NCI-H1417 (cell line): ENCODE measurements at places on chromosomes 1 and 21.

DNA sequence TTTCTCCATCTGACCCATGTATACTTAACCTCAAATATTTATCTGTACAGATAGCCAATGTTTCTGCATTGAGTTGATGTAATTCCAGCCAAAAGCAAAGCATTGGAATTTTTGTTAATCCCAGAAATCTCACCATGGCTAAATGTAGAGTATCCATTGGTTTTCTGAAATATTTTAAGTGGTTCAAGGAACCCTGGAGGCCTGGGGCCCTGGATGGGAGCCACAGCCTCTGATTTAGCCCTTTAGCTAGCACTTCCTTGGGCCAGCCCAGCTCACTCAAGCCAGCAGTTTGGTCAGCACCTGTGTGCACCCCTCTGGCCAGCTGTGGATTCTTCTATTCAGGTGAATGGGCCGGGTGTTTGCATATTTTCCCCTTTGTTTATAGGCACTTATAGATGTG, 18.8 kb upstream of the EPS8L3 start:
- DNase-seq: peak; percentile 14

DNA sequence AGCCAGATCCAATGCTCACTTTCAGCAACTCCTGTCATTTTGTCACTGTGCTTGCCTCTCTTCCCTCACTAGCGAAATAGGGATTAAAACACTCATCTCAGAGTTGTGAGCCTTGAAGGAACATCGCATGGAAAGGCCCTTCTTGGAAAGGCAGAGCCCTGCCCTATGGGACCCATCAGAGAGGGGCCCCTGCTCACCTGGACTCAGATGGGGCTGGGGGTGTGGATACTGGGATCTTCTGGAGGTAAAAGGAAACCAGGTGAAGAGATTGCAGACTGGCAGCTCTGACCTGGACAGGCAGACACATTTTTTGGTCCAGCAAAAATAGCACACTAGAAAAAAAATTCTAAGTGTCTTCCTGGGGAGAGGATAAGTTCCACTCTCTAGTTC, 54.2 kb upstream of the EPS8L3 start:
- no peak for DNase-seq

DNA sequence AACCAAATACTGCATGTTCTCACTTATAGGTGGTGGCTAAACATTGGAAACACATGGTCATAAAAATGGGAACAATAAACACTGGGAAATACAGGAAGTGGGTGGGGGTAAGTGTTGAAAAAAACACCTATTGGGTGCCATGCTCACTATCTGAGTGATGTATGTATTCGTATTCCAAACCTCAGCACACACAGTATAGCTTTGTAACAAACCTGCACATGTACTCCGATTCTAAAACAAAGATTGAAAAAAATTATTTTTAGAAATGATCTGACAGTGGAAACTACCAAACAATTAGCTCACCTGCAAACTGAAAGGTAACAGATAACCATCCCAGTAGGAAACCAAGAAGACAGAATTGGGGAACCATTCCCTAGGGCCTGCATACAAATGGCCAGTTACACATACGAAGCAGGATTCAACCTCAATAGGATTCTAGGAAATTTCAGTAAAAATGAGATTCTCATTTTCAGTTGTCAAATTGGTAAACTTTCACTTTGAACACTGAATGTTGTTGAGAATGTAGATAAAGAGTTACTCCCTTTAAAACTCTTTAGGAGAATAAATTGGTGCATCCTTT, 88.1 kb upstream of the LRRC8D start:
- DNase-seq: no peak

DNA sequence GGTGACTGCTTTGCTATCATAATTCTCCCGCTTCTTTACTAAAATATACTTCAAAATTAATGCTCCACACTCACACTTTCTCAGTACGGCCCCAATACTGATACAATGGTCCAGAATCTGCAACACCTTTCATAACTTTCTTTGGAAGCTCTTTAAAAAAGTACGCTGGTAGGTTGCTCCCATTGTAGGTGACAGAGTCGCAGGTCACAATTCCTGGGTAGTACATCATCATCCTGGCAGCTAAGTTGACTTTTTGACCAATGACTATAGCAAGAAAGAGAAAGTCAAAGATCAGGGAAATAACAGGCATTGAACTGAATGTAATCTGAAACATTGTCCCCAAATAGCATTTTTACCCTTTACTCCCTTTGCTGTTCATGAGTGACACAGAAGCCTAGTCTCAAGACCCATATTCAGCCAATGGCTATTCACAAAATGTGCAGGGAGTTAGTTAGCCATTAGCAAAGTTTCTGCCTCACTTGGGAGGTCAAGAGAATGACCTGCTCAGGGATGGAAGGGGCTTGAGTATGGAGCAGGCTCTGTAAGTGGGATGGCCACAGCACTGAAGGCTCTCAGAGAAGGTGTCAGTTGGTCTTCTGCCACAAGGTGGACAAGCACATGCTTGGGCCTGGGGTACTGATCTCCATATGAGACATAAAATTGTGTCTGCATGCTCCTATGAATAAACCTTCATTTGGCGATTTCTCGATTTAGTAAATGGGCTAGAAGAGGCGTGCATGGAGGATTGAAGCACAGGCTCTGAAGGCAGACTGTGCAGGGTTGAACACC, 35.4 kb downstream of the ADCY10 start:
- DNase-seq: no peak

DNA sequence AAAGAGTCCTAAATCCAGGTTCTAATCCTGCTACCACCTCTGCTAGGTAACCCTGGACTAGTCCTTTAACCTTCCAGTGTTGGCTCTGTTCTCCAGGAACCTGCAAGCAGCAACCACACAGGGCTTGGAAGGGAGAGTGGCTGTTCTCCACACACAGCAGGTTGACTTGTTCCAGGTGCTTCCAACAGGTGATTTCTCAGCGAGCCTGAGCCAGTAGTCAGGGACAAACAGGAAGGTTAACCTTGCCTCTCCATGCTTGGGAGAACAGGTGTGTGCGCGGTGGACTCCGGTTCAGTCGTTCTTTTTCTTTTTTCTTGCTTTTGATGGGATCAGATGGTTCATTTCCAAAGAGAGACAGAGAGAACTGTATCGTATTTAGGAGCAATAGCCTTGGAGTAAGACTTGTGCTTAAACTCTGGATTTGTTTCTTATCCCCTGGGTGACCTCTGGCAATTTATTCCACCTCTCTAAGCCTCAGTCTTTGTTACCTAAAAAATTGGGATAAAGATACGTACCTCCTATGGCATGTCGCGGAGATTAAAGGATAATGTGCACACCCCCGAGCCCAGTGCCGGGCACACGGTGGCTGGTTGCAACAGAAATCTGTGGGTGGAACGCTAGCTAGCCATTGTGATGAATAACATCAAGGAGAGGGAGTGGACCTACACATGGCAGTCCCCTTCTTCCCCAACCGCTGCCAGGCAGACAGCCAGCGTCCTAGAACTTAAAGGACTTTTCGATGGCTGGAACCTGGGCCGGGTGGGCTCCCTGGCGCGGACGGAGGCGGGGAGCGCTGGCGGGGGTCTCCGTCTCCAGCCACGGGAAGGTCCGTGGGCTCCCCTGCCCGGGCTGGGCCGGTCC, 583 bp upstream of the CACHD1 start:
- DNase-seq: peak; percentile 39

DNA sequence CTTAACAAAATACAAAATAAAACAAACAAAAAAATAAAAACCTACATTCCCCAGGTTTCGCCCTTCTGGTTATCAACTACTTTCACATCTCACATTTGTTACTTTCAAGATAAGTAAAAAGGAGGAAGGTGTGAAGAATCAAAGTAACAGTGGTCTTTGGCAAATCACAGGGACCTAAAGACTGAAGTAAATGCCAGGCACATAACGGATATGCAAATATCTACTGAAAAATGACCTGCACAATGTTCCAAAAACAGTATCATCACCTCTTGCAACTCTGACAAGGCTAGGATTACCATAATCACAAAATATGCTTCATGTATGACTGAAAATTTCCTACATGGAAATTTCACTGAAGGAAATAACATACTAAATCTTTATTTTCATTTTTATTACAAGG, 29.3 kb downstream of the COP1 start:
- DNase-seq: no peak

- no peak for DNase-seq
These were observed 20.7 kb upstream of the GNG4 start for GRCh38 chr1:235670157-235670776.
